ENCODE measurements at places on chromosomes 16 and 17.
A peak's percentile ranks its signal among the peaks of the same experiment; 100 is the strongest.

DNA sequence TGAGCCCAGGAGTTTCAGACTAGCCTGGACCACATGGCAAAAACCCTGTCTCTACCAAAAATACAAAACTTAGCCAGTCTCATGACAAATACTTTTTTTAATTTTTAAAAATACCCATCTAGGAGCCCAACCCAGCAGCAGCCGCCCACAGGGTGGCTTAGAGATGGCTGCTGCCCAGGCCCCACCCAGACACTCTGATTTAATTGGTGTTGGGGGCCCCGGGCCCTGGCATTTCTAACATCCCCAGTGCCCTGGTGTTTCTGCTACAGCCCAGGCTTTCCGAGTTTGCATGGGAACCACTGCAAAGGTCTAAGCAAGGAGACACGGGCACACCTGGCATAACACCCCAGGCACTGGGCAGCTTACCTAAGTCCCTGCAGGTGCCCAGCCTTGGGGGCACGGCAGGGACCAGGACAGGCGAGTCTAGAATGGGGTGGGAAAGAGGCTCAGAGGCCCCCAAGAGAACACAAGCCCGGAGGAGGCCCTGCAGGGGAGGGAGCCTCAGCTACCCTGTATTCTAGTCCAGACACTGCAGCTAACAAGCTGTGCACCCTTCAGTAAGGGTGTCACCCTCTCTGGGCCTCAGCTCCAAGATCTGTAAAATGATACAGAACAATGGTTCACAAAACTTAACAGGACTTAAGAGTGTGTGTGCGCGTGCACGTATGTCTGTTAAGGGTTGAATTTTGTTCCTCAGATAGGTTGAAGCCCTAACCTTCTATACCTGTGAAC lies 48.8 kb downstream of the RMI2 start:
- no peak for DNase-seq
- no peaks in the 10 kb centered on the region for H3K36me3 ChIP-seq
- H3K4me3 ChIP-seq, result no peak overlapping the region
- H3K4me1 ChIP-seq, result no peaks in the 10 kb centered on the region
- no peak overlapping the region for H3K27ac ChIP-seq

DNA sequence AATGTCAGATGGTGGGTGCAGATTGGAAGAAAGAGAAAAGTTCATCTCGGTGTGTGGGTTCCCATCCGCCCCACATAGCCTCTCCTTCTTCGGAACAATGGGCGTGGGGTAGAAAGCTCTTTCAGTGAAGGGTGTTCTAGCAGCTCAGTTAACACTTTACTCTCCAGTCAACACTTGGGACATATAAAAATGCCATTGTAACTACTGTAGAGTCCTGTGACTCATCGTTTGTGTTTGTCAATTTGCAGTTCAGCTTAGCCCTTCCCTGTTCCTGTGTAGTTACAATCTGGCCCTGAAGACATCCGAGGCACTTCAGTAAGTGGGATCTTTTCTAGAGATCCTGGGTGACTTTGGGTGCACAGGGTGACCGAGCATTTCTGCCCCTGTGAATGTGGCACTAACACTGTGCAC lies 11.5 kb upstream of the CLEC18C start:
- no peak overlapping the region for H3K4me3 ChIP-seq
- no peak overlapping the region for H3K27ac ChIP-seq

DNA sequence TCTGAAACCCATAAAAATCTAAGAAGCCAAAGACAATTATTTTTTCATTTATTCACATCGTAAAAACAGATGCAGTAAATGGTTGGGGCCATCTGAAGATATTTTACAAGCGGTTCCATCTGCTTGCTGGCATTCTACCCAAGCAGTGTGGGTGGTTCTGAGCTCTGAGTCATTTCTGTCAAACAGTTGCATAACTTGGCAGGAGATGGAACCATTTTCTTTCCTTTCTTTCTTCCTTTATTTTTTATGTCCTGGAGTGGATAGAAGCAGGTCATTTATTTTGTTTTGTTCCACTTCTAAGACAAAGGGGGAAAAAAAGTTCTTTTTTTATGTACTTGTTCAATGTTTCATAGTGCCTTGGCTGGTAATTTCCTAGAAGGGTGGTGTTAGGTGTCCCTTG lies 1151.9 kb upstream of the GOT2 start:
- H3K4me3 ChIP-seq, result no peak overlapping the region
- no peak overlapping the region for H3K27ac ChIP-seq
- no peaks in the 10 kb centered on the region for H3K4me1 ChIP-seq
- no peaks in the 10 kb centered on the region for H3K27me3 ChIP-seq
- DNase-seq, result peak; percentile 3

GRCh38 chr17:70317421-70317820 lies 148.1 kb downstream of the KCNJ2 start:
- H3K4me3 ChIP-seq, result no peak overlapping the region
- H3K36me3 ChIP-seq, result no peaks in the 10 kb centered on the region
- DNase-seq, result no peak
- peaks cover 2% of the 10 kb centered on the region for H3K4me1 ChIP-seq
- H3K27ac ChIP-seq, result no peak overlapping the region

DNA sequence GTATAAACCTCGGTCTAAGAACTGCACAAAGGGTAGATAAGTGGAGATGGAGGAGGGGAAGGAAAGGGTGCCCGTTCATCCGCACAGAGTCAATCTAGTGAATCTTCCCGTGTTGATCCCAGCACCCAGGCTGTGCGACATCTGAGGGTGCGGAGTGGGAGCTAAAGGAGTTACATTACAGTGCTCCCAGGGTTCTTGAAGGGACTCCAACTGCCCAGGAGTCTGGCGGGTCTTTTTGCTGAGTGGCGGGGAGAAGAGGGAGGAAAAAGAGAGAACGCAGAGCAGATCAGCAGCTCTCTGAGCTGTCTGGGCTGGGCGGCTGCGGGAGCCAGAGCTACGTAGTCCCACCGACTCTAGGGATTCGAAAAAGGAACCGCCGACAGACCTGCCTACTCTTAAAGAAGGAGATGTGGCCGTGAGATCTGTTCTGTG lies 1.6 kb upstream of the CA10 start:
- peaks cover 4% of the 10 kb centered on the region for H3K27me3 ChIP-seq
- DNase-seq, result no peak
- no peak overlapping the region for H3K27ac ChIP-seq
- no peaks in the 10 kb centered on the region for H3K36me3 ChIP-seq
- no peak overlapping the region for H3K4me3 ChIP-seq

DNA sequence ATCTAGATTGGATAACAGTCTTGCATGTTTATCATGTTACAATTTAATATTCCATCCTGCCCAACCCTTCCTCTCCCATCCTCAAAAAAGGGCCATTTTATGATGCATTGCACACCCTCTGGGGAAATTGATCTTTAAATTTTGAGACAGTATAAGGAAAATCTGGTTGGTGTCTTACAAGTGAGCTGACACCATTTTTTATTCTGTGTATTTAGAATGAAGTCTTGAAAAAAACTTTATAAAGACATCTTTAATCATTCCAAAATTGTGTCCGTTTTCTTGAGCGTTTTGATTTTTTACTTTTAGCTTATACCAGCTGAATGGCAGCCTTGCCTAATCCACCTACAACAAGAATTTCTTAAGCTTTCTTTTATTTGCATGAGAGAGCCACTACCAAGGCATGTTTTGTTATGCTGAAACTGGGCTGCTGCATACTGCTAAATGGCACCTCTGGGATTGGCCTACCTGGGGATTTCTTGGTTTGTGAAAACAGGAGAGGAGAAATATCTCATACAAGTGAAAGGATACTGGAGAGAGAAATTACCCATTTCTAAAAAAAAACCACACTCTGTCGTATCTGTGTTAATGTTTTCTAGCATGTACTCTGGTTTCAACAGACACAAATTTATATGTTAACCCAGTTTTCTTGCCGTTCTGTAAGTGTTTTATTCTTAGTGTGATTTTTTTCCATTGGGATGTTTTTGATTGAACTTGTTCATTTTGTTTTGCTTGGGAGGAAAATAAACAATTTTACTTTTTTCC lies 52.2 kb downstream of the TUBD1 start:
- H3K27me3 ChIP-seq, result no peaks in the 10 kb centered on the region
- H3K36me3 ChIP-seq, result peaks cover 5% of the 10 kb centered on the region
- DNase-seq, result peak; percentile 40
- H3K4me1 ChIP-seq, result peaks cover 14% of the 10 kb centered on the region

GRCh38 chr16:71357681-71358080 lies 842 bp upstream of the CALB2 start:
- H3K27me3 ChIP-seq, result no peaks in the 10 kb centered on the region
- H3K36me3 ChIP-seq, result no peaks in the 10 kb centered on the region
- DNase-seq, result no peak
- H3K4me3 ChIP-seq, result no peak overlapping the region
- peaks cover 2% of the 10 kb centered on the region for H3K4me1 ChIP-seq
- H3K27ac ChIP-seq, result no peak overlapping the region

All from endothelial cell of umbilical vein (primary cell).